ENCODE measurements at places on chromosomes 2 and 18.

GRCh38 chr2:146873646-146874259 lies 971.1 kb upstream of the ACVR2A start:
- DNase-seq: no peak

DNA sequence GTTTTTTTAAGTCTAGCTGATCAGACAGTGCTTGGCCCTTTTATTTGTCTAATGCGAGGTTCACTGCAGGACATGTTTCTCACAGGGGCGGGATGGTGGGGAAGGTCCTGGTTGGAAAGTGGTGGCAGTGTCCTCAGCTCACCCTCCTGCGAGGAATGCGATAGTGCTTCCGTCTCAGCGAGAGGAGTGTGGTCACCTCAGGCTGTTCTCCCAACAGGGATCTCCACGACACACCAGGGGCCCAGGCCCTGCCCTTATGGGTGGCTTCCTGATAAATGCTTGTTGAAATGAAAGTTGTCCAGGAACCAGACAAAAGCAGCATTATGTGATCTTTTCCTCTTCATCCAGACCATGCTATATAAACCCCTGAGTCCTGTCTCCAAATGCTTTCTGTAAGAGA lies 70.1 kb downstream of the BOLA3 start:
- DNase-seq: peak; percentile 7

- DNase-seq: no peak
These were observed 354.2 kb downstream of the EN1 start for GRCh38 chr2:118493213-118493612.

DNA sequence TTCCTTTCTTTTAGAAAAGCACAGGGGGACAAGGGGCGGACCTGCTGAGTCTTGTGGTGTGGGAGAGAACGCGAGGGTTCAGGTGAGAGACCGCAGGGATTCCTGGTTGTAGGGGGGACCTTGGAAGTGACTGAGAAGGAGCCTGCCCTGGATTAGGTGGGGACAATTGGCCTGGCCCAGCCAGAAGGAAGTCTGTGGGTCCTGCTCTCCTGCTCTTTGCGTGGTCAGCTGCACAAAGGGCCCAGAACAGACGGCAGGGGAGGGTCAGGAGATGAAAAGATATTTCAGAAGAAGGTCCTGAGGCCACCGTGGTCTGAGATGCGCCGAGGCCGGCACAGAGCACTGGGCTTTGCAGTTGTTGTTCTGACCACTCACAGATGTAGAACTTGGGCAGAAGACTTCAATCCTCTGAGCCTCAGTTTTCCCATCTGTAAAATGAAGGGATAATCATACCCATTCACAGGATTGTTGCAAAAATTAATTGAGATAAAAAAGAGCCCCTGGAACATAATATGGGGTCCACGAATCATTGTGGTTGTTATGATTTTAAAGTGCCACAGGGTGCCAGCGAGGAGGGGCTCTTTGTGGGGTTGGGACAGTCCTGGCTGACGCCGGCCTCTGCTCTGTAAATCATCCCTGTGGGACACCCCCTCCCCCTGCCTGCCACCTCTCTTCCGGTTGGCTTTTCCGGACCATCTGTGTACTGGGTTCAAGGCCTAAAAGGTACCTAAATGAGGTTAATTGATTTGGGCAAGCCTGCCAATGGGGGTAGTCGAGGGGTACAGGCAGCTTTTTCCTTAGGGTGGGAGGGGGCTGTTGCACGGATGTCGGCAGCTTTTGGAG lies 1.8 kb downstream of the LPIN1 start:
- peak; percentile 15 for DNase-seq

DNA sequence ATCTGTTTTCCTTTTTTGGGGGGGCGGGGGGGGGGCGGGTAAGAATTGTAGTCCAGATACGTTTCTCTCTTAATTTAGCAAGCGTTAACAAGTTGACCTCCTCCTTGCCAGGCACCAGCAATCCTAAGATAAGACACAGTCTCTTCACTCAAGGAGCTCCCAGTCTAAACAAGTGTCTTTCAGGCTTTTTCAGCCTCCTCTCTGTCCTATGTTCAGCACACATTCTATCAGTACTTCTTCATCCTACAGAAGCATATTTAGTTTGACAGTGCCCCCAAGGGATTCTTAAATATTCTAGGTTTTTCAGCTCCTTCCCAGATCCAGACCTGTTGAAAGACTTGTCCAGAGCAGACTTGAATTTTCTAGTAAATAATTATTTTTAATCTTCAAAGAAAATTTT lies 2.7 kb downstream of the PPP1CB start:
- DNase-seq: peak; percentile 32

DNA sequence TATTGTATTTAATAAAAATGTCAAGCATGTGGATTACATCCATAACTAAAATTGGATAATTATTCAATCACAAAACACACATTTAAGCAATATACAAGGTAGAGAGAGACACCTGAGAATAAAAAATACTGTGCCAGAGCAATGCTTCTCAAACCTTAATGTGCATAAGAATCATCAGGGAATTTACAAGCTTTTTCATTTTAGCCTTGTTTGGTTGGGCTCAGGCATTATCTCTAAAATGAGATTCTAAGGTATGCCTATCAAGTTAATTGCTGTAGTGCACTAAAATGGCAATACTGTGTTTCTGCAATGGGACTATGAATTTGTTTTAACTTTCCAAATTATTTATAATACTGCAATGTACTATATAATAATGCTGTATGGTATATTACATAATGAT lies 983 bp downstream of the MOB1A start:
- no peak for DNase-seq

DNA sequence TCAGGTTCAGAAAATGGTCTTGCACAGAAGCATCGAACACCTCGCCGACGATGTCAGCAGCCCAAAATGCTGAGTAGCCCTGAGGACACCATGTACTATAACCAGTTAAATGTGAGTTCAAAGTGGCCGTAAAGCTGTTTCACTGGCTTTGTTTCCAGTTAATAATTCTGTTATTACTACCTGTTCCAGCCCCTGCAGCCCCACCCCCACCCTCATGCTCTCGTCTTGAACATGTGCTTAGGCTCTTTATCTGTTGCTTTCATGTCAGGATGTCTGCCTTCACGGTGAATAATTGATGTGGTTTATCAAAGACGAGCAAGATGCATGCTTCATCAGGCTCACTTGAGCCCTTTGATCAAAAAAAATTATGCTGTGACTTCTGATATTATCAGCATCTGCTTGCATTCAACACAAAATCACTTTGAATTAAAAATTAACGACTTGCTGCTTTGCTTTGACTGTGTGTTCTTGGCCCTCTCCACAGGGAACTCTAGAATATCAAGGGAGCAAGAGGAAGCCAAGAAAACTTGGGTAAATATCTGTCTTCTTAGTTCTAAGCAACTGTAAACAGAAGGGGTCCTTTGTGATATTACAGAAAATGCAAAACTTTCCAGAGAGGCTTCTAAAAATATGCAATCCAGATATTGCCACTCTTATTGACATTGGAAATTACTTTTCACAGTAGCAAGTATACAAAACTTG lies 63.4 kb upstream of the SP5 start:
- no peak for DNase-seq

DNA sequence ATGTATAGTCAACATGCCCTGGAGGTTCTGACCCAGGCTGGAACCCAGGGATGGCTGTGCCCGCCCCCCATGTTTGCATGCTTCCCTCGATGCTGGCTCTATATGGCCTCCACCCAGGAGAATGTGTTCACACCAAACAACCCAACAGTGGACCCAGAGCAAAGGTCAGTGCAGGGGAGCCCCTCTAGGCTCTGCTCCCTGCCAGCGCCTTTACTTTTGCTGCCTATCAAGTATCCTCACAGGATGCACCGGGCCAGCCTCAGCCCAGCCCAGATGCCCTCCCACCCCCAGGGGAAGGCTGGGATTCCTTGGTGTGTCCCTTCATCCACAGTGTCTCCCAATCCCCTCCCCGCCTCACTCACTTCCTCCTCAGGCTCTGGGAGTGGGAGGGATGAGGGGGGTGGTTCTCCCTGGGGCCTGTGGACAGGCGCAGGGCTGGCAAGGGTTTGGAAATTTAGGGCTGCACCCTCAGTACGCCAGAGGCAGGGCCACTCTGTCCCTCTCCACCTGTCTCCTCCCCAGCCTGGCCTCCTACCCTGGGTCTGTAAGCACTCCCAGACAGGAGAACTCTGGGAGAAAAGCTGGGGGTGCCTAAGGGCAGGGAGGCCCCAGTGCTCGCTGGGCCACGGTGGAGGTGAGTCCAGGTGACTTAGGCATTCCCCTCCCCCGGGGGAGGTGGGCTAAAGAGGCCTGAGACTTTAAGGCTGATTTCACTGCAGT lies 2.3 kb downstream of the ATP6V1B1 start:
- no peak for DNase-seq

DNA sequence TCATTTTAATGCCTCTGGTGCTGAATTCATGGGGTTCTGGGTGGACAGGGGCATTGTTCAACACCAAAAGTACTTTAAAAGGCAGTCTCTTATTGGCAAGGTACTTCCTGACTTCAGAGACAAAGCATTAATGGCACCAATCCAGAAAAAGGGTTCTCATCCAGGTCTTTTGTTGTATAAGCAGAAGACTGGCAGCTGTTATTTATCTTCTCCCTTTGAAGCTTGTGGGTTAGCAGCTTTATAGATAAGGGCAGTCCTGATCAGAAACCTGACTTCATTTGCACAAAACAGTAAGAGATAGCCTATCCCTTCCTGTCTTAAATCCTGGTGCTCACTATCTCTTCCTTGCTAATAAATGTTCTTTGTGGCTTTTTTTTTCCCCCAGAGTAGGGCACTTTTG lies 68.8 kb downstream of the VPS54 start:
- DNase-seq: no peak

- DNase-seq: no peak
These were observed 93.7 kb upstream of the EHBP1 start for GRCh38 chr2:62611854-62612253.

DNA sequence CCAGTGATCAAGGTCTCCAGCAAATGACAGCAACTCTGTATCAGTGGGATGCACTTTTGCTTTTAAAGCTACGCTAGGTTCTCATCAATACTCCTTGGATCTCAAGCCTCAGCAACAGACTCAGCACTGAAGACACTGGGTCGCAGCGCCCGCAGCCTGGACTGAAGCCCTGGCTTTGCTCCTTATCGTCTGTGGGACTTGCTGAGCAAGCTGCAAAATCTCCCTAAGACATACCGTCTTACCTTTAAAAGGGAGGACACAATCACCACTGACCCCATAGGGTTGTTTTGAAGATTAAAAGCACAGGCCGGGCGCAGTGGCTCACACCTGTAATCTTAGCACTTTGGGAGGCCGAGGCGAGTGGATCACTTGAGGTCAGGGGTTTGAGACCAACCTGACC lies 8.1 kb downstream of the CYB5A start:
- DNase-seq: no peak

- peak; percentile 87 for DNase-seq
These were observed 36.9 kb upstream of the TANC1 start for GRCh38 chr2:158931572-158931971.

DNA sequence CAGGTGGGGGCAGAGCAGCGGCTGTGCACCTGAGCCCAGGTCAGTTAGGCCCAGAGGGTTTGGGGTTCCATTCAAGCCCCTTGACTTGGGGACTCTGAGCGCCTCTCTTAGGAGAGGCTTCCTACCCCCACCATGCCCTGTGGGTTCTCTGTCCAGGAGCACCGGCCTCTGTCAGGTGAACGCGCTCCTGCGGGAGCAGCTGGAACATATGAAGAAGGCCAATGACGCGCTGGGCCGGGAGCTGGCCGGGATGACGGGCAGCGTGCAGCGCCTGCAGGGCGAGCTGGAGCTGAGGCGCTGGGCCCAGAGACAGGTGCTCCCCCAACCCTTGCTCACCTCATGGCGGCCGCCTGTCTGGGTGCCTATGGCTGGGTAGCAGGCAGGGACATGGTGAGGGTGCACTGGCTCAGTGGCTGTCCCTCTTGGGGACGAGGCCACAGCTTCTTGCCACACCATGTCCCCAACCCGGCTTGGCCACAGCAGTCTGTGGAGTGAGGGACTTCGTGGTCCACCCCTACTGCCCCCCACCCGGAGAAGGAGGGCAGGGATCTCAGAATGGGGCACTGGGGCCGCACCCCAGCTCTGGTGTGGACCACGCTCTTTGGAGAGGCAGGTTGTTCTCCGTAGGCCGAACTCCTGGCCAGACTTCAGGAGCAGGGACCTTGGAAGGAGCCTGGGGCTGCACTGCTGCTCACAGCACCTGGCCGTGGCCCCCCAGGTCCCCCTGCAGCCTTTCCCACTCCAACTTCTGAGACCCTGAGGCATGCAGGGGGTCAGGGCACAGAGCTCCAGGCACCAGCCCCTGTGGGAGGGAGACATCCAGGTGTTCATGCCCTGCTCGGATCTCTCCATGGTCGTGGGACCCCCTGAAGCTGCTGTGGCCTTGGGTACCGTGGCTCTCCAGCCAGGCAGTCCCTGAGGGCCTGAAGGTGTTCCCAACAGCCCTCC lies 19.7 kb downstream of the CROCC2 start:
- DNase-seq: no peak

DNA sequence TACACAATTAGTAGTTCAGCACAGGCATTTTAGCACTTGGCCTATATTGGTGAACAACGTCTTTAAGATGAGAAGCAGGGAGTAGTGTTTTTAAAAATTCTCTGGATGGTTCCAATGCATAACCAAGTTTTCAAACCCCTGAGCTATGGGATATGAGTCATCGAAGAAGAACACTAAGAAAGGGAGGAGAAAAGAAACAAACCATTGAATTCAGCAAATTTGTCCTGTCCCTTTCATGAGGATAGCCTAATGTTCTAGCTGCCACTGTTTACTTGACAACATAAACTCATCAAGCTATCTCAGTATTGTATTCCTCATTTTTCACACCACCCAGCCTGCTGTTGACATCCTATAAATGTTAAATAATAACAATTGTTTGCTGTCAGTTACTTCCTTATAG lies 158.0 kb downstream of the BARD1 start:
- peak; percentile 31 for DNase-seq

GRCh38 chr18:43159086-43159770 lies 43.7 kb upstream of the RIT2 start:
- peak; percentile 57 for DNase-seq

GRCh38 chr2:149056541-149057255 lies 18.2 kb downstream of the LYPD6B start:
- no peak for DNase-seq

DNA sequence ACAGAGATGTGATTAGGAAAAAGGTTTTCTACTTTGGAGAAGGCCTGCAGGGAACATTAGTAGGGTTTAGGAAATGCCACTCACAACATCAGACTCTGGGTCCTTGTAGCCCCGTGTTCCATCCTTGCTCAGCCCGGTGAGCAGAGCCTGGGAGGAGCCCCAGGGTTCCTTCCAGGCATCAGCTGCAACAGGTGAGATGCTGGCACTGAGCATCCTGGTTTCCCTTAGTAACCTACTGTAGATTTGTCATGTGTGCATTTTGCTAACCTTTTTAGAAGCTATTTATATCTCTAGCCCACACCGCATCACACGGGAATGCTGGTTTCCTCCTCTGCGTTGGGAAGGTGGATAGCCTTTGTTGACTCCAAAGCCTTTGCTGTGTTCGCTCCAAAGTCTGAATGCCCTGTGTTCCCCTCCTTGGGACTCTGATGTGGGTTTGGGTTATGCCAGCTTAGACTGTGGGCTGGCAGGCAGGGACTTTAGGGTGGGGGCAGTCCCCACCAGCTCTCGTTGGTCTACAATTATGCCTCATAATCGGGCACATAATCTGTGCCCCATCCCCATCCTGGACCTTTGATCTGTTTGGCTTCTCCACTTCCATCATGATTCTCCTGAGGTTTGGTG lies 69.3 kb downstream of the TMEM247 start:
- no peak for DNase-seq
